ENCODE measurements at places on chromosomes 7 and 10.
A peak's percentile ranks its signal among the peaks of the same experiment; 100 is the strongest.

DNA sequence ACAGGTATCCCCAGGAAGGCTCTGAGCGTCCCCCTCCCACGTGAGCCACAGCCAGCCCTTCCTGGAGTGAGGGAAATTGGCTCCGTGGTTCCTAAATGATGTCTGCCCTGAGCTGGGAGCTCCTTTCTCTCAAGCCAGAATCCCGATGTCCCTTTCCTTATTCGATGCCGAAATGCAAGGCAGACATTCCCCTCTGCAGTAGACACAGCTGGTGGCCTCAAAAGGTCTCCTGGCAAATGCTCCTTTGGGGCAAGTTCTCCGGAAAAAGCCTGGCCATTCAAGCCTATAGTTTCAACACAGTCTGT, 98.9 kb downstream of the HIP1 start:
- no peak for DNase-seq

GRCh38 chr10:71370031-71370430, 26.7 kb upstream of the CDH23 start:
- DNase-seq = no peak

DNA sequence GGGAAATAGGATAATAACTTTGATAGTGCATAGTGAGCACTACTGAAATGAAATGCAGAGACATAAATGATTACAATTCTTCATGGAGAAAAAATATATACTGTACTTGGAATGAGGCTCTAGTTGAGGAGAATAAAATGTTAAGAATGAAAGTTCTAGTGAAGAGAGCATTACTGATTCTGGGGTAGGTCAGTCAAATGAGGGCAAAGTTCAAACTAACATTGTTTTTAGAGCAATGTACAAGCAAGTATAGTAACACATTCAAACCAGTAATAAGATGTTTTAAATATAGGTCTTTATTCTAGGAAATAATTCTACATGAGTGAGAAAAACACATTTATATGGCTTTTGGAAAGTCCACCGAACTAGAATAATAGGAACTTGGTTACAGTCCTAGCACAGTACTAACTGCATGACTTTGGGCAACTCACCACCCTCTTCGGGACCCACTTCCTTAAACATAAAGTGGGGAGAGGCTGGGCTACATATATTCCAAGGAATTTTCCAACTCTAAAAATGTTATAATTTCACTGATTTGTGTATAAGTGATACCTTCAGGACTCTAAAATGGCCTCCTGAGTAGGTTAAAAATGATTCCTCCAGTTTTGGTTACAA, 86.4 kb downstream of the CDK6 start:
- DNase-seq = no peak

GRCh38 chr7:13989126-13989948, at the start of gene ETV1:
Gene ETV1, minus strand, starts transcription at chr7:13989666. Its CDS starts 614 bp downstream, at chr7:13989052.
- no peak for DNase-seq

- no peak for DNase-seq
Measured at GRCh38 chr10:27256299-27257189, 15.9 kb upstream of the ACBD5 start.

DNA sequence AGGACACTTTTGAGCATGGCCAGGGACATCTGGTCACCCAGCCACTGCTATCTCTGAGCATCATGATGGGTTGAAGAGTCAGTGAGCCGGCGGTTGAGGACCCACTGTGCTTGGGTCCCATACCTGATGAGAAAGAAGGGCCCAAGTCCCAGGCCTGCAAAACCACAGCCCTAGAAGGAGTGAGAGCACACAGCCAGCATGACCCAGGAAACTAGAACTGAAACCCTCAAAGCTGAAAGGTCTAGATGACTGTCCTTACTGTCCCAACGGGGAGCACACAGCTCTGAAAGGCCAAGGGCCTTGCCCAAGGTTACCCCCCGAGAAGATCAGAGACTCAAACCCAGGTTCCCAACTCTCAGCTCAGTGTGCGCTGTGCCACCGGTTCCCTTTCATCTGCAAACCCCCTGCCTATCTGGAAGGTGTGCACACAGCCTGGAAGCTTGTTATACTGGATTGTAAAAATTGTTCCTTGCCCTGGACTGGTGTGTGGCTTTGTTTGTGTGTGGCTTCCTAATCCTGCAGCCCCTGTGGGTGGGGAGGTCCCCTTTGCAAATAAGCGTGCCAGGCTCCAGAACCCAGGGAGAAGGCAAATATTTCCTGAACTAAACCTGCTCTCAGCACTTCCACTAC, 22.6 kb upstream of the PSAP start:
- DNase-seq = no peak

- no peak for DNase-seq
Measured at GRCh38 chr7:70711452-70711851, 420.5 kb upstream of the GALNT17 start.

GRCh38 chr10:84903320-84903719, 574.9 kb downstream of the CCSER2 start:
- DNase-seq = no peak

- no peak for DNase-seq
Measured at GRCh38 chr7:101189109-101189508, 9.0 kb upstream of the NAT16 start.

DNA sequence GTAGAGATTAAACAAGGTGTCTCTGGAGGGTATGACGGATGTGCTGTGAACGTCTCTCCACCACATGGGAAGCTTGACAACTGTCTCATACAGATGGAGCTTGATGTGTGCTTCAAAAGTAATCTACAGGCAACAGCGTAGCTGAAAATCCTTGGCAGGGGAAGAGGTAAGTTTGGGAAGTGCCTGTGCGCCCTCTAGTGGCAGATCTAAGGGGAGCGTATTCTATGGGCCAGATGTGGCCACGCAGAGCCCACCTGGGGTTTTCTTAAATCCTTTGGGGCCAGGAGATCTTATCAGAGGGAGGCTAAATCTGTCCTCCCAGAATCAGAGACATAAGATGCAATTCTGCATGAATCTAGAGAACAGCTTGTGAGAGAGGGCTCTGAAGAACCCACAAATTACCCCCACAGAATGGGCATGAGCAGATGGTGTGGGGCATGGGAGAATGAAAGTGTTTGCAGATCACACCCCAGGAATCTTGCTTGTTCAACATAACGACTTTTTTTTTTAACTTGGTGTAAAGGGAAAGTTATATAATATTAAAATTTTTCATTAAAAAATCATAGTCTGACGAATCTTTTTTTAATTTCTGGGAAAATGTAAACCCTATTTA, 91.2 kb upstream of the MPP7 start:
- DNase-seq = peak; percentile 59

GRCh38 chr10:110486680-110487410, 10.9 kb upstream of the DUSP5 start:
- DNase-seq = no peak

DNA sequence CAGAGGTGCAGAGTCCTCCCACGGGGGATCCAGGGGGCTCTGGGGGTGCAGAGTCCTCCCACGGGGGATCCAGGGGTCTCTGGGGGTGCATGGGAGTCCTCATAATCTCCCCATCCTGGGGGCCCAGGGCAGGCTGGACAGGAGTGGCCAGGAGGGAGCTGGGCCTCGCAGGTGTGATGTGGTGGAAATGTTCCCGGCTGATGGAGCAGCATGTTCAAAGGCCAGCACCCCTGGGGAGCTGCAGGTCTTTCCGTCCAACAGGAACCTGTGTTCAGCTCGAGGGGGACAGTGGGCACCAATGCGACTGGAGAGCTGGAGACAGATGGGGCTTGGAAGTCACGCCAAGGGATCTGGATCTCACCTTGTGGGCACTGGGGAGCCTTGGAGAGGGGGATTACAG, 38.5 kb upstream of the PSMG3 start:
- DNase-seq = no peak

- DNase-seq = no peak
Measured at GRCh38 chr7:27438881-27439589, 196.4 kb downstream of the EVX1 start.

DNA sequence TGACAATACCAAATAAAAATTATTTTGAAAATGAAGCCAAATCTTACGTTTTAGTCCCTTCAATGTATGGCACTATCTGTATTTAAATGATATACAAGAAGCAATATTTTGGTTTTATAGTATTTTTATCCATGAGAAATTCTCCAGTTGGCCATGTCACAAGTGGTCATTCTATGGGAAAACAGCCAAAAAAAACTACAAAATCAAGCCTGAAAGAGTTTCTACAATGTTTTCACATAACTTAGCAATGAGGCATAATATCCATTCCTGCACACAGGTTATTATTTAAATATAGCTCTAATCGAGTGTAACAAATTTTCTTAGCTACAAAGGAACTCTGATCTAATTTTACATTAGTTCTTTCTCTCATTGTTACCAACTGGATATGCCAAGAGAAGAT, 5.4 kb downstream of the RAB11FIP2 start:
- DNase-seq = no peak

DNA sequence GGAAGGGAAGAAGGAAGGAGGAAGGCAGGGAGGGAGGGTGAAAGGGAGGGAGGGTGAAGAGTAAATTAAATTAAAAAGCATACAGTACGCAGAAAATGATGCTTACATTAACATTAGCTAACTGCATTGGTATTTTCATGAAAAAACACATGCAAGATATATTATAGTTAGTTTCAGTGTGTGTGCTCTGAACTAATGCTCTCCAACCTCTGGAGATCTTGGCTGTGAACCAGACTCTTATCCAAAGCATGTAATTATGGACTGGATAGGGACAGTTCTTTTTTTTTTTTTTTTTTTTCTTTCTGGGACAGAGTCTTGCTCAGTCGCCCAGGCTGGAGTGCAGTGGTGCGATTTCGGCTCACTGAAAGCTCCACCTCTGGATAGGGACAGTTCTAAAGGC, 357.0 kb downstream of the FRMD4A start:
- DNase-seq = no peak

- no peak for DNase-seq
Measured at GRCh38 chr10:12564173-12564572, 214.8 kb downstream of the CAMK1D start.

- no peak for DNase-seq
Measured at GRCh38 chr7:40659231-40659630, 524.4 kb downstream of the SUGCT start.

DNA sequence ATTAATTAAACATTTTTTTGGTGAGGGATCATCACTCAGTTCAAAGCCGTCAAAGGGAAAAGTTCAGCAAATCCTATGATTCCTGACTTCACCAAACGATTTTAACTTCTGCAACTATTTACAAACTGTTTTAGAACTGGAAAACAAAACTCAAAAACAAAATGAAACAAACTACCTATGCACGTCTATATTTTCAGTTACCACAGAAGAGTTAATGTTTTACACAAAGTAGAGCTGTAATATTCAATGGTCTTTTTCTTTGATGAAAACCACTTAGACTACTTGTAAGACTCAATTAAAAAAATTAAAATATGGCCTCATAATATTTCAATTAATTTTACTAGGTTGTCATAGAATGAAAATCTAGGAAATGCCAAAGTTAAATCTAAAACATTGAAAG, 131.5 kb downstream of the ATE1 start:
- DNase-seq = no peak

GRCh38 chr7:41735206-41735605, 32.3 kb upstream of the INHBA start:
- DNase-seq = no peak

- DNase-seq = no peak
Measured at GRCh38 chr10:132612571-132613504, 75.3 kb downstream of the INPP5A start.

DNA sequence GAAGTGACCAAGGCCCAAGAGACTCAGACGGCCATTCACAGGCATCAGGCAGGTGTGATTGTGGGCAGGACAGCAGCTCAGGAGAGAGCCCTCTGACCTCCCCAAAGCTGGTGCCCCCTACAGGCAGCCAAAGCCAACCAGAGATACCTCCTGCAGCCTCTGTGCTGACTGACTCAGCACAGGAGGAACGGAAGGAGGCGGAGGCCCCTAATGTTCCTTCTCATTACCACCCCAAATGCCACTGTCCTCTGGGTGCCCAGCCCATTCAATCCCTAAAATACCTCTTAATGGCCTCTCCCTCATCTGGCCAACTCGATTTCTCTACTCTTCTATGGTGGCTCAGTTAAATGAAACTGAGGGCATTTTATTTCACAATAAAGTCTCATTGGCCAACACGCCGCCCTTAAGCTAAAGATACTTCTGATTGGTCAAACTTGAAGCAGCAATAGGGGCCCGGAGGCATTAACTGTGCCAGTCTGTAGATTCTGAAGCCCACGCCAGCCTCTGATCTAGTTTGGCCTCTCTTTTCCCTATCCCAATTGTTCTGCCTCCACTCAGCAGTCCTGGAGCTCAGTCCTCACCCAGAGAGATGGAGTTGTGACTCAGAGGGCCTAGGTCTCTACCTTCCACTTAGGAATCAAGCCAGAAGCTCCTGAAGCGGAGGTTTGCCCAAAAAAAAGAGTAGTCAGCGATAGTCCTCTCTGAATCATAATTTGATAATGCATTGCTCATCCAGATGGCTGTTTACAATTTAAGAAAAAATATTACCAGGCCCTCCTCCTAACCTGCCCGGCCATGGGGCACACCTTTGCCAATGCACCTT, 1.2 kb downstream of the CYREN start:
- DNase-seq = peak; percentile 61

- DNase-seq = peak; percentile 23
Measured at GRCh38 chr7:6234384-6234783, 38.0 kb downstream of the CYTH3 start.

DNA sequence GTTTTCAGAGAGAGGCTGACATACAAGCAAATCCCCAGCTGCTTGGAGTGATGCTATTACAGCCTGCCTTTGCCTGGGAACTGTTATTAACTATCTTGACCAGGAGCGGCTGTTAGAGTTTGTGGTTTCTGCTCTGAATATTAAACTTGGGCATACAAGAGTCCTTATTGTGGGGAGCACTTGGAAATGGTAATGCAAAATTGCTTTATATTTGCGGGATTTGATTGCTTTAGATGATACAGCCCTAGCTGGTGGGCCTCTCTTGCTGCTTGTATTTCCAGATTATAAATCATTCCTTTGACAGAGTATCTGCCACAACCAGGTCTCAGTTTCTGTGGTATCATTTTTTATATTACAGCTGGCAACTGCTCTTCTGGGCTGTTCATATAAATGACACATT, 101.9 kb upstream of the FAM204A start:
- no peak for DNase-seq

GRCh38 chr10:19195698-19196097, 147.1 kb downstream of the MALRD1 start:
- DNase-seq = no peak

GRCh38 chr10:126397156-126397555, 8.9 kb upstream of the ADAM12 start:
- DNase-seq = no peak

DNA sequence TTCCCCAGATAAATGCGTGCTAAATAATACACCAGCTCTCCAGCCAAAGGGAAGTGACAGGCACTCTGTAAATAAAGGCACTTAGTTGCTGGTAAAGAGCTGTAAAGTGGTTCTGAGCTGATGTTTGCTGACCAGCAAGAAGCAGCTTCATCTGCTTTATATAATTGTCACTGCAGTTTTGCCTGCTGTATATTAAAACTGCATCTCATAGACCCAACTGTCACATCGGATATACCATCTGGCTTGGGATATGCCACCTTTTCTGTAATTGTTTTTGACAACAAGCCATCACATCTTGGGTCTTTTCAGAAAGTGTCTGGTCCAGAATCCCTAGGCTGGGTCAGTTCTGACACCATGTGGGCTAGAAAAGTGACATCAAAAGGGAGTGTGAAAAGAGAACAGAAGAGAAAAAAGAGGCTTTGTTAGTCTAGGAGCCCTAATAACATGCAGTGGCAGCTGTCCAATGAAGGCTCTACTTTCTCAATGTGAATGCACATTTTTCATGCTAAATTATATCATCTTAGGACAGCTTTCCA, 697.6 kb downstream of the KCNMA1 start:
- DNase-seq = no peak

GRCh38 chr10:73840056-73840402, 28.6 kb upstream of the NDST2 start:
- DNase-seq = no peak

GRCh38 chr7:97798046-97799019, 66.4 kb downstream of the TAC1 start:
- no peak for DNase-seq

Measured in activated CD8-positive, alpha-beta memory T cell treated with anti-CD3 and anti-CD28 coated beads, Interleukin-2, amount 50 U/mL, for 4 hours (primary cell).